ENCODE measurements at places on chromosomes 5 and 9. TPM values are rescaled to one million over a fixed set of nuclear protein-coding genes. Genes with fewer than 3 reads are reported as not detected.

- no peak for DNase-seq
Measured at GRCh38 chr9:70832492-70832891, 288.9 kb downstream of the TRPM3 start.

DNA sequence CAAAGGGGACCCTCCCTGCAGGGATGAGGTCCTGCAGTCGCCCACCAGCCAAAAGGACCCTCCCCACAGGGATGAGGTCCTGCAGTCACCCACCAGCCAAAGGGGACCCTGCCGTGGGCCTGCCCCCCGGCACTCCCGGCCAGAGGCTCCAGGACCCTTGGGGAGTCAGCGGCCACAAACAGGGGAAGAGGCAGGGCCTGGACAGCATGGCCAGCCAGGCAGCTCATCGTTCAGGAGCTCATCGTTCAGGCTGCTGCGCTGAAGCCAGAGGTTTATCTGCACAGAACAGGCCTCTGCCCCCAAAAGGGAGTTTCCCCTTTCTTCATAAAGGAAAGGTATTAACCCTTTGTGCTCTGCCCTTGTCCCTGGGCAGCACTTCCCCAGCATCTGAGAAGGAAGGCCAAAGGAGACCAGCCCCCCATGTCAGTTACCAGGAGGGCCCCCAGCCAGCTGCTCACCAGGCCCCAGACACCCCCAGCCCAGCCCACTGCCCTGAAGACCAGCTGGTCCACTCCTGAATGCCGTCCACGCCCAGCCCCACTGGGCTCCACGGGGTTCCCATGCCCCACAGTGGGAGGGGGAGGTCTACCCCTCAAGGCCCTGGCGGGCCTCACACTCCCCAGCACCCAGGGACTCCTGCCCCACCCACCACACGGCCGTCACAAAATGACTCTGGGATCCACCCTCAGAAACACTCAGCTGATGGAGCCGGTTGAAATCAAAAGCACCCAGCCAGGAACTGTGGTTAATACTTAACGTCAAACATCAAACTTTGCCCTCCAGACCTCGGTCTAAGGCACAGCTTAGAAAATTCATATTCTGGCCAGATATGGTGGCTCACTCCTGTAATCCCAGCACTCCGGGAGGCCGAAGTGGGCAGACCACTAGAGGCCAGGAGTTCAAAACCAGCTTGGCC, 6.3 kb downstream of the SLC12A7 start:
- DNase-seq = no peak

DNA sequence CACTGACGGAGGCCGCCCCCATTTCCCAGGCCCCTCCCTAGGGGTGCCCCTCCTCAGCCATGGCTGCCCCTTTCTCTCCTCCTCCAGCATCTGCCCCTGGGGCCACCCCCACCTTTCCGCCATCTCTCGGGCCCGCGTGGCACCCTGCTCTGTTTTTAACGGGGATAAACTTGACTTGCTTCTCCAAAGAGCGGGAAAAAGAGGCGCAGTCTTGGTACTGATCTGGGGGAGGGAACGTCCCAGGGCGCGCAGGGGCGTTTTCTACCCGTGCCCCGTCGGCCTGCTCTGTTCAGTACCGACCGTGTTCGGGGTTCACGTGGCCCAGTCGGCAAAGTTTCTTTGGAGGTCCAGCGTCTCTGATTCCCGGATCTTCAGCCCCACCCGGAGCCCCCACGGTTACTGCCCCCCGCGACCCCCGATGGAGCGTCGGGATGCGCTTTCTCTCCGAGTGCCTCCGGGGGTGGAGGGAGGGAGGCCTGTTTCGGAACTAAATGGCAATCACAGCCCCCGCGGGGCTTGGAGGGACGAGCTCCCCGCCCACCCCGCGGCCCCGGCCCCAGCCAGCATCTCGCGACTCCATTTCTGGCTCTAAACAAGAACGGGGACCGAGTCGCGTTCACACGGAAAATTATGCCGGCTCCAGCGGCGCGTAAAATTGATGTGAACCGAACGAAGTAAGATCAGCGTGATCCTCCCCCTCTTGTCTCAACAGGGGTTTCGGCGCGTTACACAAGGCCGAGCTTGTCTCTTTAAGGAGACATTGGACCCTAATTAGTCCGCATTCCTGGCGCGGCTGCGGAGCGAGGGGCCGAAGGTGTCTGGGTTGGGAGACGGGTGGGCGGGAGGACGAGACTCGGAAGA, 1.1 kb upstream of the TLE4 start:
- peak; percentile 79 for DNase-seq

TTC23L gene
- 4.0 TPM for polyA plus RNA-seq

DNA sequence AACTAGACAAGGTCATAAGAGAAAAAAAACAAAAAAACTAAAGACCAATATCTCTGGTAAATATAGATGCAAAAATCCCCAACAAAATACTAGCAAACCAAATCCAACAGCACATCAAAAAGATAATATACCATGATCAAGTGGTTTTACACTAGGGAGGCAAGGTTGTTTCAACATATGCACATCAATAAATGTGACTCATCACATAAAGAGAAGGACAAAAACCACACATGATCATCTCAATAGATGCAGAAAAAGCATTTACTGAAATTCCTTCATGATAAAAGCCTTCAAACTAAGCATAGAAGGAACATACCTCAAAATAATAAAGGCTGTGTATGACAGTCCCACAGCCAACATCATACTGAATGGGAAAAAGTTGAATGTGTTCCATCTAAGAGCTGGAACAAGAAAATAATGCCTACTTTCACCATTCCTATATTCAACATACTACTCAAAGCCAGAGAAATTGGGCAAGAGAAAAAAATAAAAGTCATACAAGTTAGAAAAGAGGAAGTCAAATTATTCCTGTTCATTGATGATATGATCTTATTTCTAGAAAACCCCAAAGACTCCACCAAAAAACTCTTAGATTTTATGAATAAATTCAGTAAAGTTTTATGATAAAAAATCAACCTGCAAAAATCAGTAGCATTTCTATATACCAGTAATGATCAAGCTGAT, 72.2 kb upstream of the FAM169A start:
- DNase-seq = no peak

- DNase-seq = no peak
Measured at GRCh38 chr5:155482428-155482827, 468.9 kb downstream of the KIF4B start.

SPOCK1 gene
- polyA plus RNA-seq = 8.3 TPM

DNA sequence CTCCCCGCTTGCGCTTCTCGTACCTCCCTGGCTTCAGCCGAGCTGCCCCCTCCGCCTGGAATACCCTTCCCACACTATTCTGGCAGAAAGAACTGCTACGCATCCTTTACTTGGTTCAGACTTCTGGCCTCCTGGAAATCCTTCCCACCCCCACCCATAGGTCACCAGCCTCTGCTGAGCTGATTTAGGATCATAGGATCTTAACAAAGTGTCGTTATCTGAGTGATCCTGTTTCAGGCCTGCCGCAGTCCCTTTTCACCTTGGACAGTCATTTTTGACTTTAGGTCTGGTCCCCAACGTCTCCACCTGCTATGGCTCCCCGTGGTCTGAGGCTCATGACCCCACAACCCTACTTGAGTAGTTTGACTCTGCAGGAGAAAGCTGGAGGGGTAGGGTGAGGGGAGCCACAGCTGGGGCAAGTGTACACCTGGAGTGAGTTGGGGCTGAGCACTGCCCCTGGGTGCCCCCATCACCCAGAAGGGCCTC, 27.3 kb downstream of the EGR1 start:
- no peak for DNase-seq

IL13 gene
- not detected for polyA plus RNA-seq

FRRS1L gene
- 3.7 TPM for polyA plus RNA-seq

- no peak for DNase-seq
Measured at GRCh38 chr5:2803751-2804150, 52.3 kb upstream of the IRX2 start.

C9orf57 gene
- polyA plus RNA-seq = not detected

ANGPTL2 gene
- polyA plus RNA-seq = 11.1 TPM

OLFM1 gene
- polyA plus RNA-seq = 2.5 TPM

GRCh38 chr5:159951387-159951786, 35.1 kb downstream of the ADRA1B start:
- no peak for DNase-seq

DNA sequence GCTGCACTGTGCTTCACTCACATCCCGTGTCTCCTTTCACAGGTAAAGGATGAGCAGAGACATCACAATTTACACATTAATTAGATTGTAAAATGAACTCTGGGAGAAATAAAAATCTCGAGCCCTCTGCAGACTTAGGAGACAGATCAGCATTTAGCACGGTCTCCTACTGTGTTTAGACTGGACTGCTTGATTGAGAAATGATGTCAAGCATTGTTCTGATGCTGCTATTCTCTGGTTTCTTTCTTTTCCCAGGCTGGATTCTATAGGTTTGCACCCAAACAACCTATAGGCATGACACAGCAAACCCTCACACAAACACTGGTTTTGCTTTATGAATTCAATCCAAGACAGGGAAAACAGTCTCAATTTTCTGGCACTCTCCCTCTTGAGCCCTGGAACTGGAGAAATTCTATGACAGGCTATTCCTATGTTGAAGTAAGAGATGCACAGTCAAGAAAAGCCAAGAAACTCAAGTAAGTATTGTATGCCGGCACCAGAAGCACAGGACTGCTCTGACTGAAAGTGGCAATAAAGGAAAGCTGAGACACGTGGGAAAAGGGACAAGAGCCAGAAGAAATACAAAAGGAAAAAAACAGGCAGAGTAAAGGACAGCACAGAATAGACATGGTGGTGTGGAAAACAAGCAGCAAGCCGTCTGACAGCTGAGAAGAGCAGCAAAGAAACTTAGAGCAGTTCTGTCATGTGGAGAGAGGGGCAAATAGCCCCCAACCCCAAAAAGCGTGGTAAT, 24.8 kb upstream of the ERAP2 start:
- no peak for DNase-seq

- no peak for DNase-seq
Measured at GRCh38 chr9:136095070-136096058, at the start of gene NACC2. Gene NACC2, minus strand, starts transcription at chr9:136095289. Its CDS starts 44,768 bp downstream, at chr9:136050521.

PCDHGC4 gene
- polyA plus RNA-seq = 3.9 TPM

GRCh38 chr5:159242656-159243055, 20.4 kb upstream of the UBLCP1 start:
- no peak for DNase-seq

DNA sequence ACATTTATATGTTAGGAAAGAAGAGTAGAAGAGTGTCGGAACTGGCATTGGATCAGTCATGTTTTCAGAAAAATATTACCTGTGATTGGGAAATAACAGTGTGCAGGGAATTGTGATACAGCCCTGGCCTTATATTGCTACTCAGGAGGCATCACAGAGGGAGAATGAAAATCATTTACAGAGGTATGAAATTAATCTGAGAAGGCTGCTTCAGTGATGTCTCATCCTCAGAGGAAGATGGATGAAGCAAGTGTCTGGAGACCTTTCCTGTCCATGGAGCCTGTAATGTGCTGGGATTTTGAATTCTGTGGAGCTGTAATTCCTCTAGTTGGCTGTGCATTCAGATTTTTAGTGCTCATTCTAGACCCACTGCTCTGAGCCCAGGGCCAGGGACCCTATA, 3.8 kb downstream of the ACTBL2 start:
- no peak for DNase-seq

DNA sequence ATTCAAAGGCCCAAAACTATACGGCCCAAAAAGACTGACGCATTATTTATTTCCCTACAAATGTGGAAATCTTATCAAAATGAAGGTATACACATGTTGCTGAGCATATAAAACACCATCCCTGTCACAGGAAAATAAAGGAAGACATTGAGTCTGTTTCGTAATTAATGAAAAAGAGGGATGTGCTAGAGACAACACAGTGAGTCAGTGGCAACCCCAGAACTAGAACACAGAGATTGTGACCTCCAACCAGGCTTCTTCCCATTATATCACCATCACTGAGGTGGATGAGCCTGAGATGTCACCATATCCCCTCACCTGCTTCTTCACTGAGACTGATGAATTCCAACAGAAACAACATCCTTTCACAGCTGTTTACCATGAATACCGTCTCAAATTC, 3.8 kb downstream of the NDUFA8 start:
- DNase-seq = no peak

LCN2 gene
- 1.2 TPM for polyA plus RNA-seq

WHRN gene
- polyA plus RNA-seq = 17.2 TPM

DNA sequence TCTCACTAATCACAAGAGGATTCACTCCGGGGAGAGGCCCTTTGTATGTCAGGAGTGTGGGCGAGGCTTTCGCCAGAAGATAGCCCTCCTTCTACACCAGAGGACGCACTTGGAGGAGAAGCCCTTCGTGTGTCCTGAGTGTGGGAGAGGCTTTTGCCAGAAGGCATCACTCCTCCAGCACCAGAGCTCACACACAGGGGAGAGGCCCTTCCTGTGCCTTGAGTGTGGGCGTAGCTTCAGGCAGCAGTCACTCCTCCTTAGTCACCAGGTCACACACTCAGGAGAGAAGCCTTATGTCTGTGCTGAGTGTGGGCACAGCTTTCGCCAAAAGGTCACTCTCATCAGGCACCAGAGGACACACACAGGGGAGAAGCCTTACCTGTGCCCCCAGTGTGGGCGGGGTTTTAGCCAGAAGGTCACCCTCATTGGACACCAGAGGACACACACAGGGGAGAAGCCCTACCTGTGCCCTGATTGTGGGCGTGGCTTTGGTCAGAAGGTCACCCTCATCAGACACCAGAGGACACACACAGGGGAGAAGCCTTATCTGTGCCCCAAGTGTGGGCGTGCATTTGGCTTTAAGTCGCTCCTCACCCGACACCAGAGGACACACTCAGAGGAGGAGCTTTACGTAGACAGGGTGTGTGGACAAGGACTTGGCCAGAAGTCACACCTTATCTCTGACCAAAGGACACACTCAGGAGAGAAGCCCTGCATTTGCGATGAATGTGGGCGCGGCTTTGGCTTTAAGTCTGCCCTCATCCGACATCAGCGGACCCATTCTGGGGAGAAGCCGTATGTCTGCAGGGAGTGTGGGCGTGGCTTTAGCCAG, 27.8 kb downstream of the NUTM2F start:
- no peak for DNase-seq

ZNF189 gene
- 51.3 TPM for polyA plus RNA-seq

DNA sequence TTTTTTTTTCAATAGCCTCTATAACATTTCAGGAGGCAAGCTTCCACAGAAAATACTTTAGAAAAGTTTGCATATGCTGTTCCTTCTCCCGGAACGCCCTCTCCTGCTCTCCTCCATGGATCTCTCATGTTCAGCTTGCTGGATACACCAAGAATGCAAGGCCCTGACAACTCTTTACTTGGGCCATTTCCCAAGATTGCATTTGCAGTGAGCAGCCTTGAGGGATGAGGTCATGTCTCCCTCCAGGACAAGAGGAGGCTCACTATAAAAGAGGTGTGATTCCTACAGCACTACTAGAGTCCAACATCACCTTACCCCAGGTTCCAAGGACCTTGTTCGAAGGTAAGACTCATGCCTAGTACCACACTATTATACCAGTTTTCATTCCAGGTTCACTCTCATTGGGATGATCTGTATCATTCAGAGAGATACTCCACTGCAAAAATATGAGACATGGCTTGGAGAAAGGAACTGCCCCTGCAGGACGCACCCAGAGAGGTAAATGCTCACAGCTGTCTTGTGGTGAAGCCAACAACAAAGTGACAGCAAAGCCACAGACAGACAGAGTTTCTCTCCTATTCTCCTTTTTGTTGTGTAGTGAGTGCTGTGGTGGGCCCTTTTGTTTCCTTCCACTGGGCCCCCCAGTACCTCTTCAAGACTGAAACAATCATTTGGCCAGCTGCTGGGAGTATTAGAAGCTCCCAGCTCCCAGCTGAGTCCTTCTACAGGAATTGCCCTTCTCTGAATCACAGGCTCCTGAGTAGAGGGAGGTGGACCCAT, 151.7 kb upstream of the ZNF366 start:
- DNase-seq = no peak

- DNase-seq = no peak
Measured at GRCh38 chr5:177233802-177234201, 69.7 kb downstream of the RAB24 start.

Measured in renal cortex interstitium (tissue), 15 donors.